ENCODE measurements at places on chromosomes 4 and X.

- DNase-seq, result no peak
Measured at GRCh38 chrX:150575419-150575814, 7.0 kb downstream of the MTM1 start.

- no peak for DNase-seq
Measured at GRCh38 chr4:100174985-100175383, 15.3 kb downstream of the DDIT4L start.

GRCh38 chr4:76756416-76756815 is 141.5 kb downstream of the SOWAHB start:
- DNase-seq, result no peak

- DNase-seq, result no peak
Measured at GRCh38 chr4:53717064-53717549, 125.8 kb upstream of the LNX1 start.

All from stromal cell of bone marrow (primary cell).